ENCODE measurements at places on chromosomes 2 and 18. TPM values are rescaled to one million over a fixed set of nuclear protein-coding genes. Genes with fewer than 3 reads are reported as not detected.

Gene LCT
- total RNA-seq: not detected

Gene UGGT1
- 82.3 TPM for total RNA-seq

Gene INHBB
- 0.19 TPM for total RNA-seq

Gene GKN2
- total RNA-seq: not detected

Gene BCL2L11
- 6.0 TPM for total RNA-seq

Gene PSME4
- total RNA-seq: 52.6 TPM

Gene ANTXR1
- total RNA-seq: 1.1 TPM

Gene SIX3
- not detected for total RNA-seq

Gene CD207
- 0.16 TPM for total RNA-seq

Gene OTOS
- not detected for total RNA-seq

Gene IL1F10
- total RNA-seq: not detected

Gene TEX44
- total RNA-seq: not detected

Gene ELOA2
- total RNA-seq: not detected

Gene METTL8
- total RNA-seq: 5.7 TPM

Gene PROM2
- 0.44 TPM for total RNA-seq

Gene OR6B2
- not detected for total RNA-seq

All from bladder microvascular endothelial cell (primary cell).